CD4-positive, alpha-beta T cell treated with Interleukin-15 for 1 hour (primary cell): ENCODE measurements at places on chromosomes 1 and 21.

GRCh38 chr21:24945910-24946309 lies 661.4 kb downstream of the MRPL39 start:
- DNase-seq = no peak

DNA sequence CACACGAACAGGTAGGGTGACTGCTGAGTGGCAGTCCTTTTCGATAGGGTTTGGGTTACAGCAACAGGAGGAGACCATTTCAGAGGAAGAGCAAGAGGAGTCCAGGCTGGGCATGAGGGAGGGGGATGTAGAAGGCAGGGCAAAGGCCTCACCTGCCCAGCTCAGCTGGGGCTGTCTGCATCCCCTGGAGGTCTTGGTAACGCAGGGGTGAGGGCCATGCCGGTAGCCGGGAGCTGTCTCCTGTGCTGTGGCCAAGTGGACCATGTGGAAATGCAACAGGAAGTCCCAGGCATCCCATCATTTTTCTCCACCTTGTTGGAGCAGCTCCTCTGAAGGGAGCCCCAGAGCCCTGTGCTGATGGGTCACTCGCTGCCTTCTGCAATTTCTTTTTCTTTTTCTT lies 105.4 kb upstream of the C1orf174 start:
- DNase-seq = no peak

GRCh38 chr1:34976384-34977209 lies 8.6 kb downstream of the TMEM35B start:
- no peak for DNase-seq

- no peak for DNase-seq
Observed at GRCh38 chr1:65939636-65940035, 146.9 kb downstream of the PDE4B start.

- no peak for DNase-seq
Observed at GRCh38 chr1:62025154-62025553, 169.5 kb upstream of the L1TD1 start.
